Left ventricle myocardium inferior (tissue), 1 donor: ENCODE measurements at places on chromosomes 1 and 21.

GRCh38 chr21:29378832-29379231 lies 80.1 kb downstream of the BACH1 start:
- H3K27me3 ChIP-seq = no peaks in the 10 kb centered on the region
- no peak overlapping the region for H3K27ac ChIP-seq
- H3K36me3 ChIP-seq = no peaks in the 10 kb centered on the region
- DNase-seq = no peak

DNA sequence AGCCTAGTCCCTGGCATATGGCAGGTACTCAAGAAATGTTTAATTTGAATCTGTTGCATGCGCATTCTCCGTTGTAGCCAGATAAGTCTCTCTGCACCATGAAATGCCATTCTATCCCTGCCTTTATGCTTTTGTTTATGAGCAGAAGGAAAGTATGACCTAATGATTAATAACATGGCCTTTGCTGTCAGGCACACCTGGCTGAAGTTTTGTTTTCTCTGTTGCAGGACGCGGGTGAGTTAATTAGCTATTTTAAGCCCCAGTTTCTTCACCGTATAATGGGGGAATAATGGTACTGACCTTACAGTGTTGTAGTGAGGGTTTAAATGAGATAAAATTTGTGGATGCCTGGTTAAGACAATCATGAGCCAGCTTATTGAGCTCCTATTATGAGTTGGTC lies 87.7 kb downstream of the ST6GALNAC3 start:
- H3K27ac ChIP-seq = no peak overlapping the region
- H3K27me3 ChIP-seq = no peaks in the 10 kb centered on the region
- H3K4me3 ChIP-seq = no peak overlapping the region
- H3K4me1 ChIP-seq = no peaks in the 10 kb centered on the region
- no peaks in the 10 kb centered on the region for H3K36me3 ChIP-seq

GRCh38 chr1:30691480-30691879 lies 31.9 kb downstream of the MATN1 start:
- no peak overlapping the region for H3K4me3 ChIP-seq
- no peak overlapping the region for H3K27ac ChIP-seq
- no peaks in the 10 kb centered on the region for H3K36me3 ChIP-seq
- peaks cover 83% of the 10 kb centered on the region for H3K27me3 ChIP-seq
- H3K4me1 ChIP-seq = no peaks in the 10 kb centered on the region

DNA sequence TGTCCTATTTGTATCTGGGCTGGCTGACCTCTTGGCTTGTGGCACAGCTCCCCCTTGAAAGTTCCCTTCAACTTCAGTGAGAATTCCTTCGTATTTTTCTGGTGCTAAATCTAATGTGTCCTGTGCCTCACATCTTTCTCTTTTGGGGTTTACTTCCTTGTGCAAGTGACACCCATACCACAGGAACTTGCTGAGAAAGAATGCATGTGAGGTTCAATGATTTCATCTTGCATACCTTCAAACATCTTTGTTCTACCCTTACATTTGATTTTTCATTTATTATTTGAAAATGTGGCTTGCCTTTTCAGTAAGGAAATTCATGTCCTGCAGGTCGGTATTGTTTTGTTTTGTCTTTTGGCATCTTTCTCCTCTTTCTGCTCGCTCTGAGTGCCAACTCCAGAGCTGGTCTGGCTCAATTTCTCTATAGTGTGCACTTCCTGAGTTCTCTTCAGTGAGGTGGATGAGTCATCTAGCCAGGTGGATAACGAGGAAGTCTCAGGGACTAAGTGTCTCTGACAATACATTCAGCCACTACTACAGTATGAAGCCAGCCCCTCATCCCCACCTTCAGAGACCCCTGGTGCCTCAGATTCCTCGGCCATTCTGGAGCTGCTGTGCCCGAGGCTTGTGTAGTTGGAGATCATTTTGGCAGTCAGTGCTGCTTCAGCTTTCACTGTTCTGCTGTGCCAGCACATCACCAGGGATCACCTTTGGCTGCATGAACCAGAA lies 59.5 kb downstream of the RIPK4 start:
- no peak overlapping the region for H3K4me3 ChIP-seq
- no peak overlapping the region for H3K27ac ChIP-seq
- peaks cover 69% of the 10 kb centered on the region for H3K27me3 ChIP-seq

DNA sequence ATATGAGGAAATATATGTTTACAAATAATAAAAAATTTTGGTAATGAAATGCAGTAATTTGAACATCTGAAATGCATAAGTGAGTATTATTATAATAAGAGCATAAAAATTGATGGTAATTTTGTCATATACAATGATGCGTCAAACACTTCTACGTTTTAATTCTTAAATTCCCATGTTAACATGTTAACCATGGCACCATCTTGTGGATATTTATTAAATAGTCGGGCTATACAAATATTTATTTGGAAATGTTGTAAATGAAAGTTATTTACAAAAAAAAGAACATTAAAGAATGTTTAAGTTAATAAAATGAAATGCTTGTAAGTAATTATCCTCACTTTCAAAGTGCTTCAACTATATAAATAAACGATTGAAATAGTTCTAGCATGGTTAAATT lies 57.2 kb upstream of the C1orf185 start:
- no peak overlapping the region for H3K27ac ChIP-seq
- no peaks in the 10 kb centered on the region for H3K36me3 ChIP-seq
- DNase-seq = no peak
- no peaks in the 10 kb centered on the region for H3K4me1 ChIP-seq
- H3K27me3 ChIP-seq = no peaks in the 10 kb centered on the region

DNA sequence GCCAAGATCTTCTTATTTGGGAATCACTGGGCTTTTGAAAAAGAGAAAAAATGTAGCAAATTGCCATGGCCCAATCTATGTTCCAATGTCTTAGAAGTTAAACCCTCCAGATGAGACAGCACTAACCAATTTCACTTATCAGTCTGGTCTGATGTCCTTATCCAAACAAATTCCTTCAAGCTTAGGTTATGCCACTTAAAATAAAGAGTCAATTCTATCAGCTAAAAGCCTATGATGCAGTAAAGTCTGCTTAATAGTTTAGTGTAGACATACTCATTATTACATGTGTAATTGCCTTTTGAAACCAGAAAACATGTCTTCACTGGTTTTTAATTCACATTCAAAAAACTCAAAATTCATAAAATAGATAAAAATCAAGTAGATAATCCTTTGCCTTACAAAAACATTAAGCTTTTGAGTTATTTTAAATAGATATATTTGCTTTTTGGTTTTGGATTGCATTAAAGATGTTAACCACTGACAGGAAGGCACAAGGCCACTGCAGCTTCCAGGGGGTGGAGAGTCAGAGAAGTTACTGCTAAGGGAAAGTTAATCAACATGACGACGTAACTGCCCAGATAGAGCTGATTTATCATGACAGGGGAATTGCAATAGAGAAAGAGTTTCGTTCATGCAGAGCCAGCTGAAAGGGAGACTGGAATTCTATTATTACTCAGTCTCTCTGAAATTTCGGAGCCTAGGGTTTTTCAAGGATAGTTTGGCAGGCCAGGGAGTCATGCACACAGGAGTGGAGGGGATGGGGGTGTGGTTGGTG lies 106.1 kb downstream of the MAP3K21 start:
- no peak overlapping the region for H3K4me3 ChIP-seq
- no peak overlapping the region for H3K27ac ChIP-seq
- DNase-seq = no peak
- H3K27me3 ChIP-seq = peaks cover 21% of the 10 kb centered on the region
- H3K4me1 ChIP-seq = no peaks in the 10 kb centered on the region

- peaks cover 84% of the 10 kb centered on the region for H3K4me1 ChIP-seq
- H3K36me3 ChIP-seq = no peaks in the 10 kb centered on the region
- peak overlapping the region; percentile 94 for H3K27ac ChIP-seq
- H3K4me3 ChIP-seq = peak overlapping the region; percentile 64
- DNase-seq = no peak
These were observed 61.6 kb downstream of the OPTC start for GRCh38 chr1:203555511-203556046.
